ENCODE measurements at places on chromosomes 11 and 22. TPM values are rescaled to one million over a fixed set of nuclear protein-coding genes. Genes with fewer than 3 reads are reported as not detected.

The IGSF22 gene
- not detected for total RNA-seq

The TMEM121B gene
- 0.13 TPM for total RNA-seq

The SLC22A9 gene
- not detected for total RNA-seq

The MRGPRF gene
- total RNA-seq: 26.2 TPM

The SLC22A8 gene
- total RNA-seq: not detected

The SYNGR1 gene
- total RNA-seq: 4.8 TPM

The TIGD3 gene
- total RNA-seq: not detected

The TRIM49 gene
- not detected for total RNA-seq

The KRTAP5-1 gene
- not detected for total RNA-seq

The CNTN5 gene
- not detected for total RNA-seq

The OR51S1 gene
- total RNA-seq: not detected

The OR4A16 gene
- total RNA-seq: not detected

The CABP4 gene
- not detected for total RNA-seq

The YAP1 gene
- total RNA-seq: 171 TPM

The GRIK4 gene
- 0.13 TPM for total RNA-seq

The KDM4E gene
- not detected for total RNA-seq

The KIF18A gene
- 12.0 TPM for total RNA-seq
